Stimulated activated CD4-positive, alpha-beta T cell treated with anti-CD3 and anti-CD28 coated beads, TNF-alpha, amount 100 ng/mL, for 4 hours (primary cell): ENCODE measurements at places on chromosomes 3 and 15.

GRCh38 chr15:51991141-51991540, 19.6 kb upstream of the LEO1 start:
- DNase-seq = no peak

DNA sequence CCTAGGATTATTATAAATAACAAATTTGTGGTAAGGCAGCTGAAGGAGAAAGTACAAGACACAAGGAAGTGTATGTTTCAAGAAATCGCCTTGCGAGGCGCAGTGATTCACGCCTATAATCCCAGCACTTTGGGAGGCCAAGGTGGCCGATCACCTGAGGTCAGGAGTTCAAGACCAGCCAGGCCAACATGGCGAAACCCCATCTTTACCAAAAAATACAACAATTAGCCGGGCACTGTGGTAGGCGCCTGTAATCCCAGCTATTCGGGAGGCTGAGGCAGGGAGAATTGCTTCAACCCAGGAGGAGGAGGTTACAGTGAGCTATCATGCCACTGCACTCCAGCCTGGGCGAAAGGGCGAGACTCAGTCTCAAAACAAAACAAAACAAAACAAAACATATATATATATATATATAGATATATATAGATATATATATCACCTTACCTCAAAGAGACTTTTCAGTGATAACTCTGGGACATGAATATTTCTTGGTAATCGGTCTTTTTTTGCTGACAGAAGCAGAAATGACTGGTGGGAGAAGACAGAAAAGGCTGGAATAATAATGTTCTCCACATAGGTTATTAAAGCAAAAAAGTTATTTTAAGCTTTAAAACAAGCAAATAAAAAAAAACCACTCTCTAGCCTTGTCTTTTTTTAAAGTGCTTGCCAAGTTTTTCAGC, 52.3 kb downstream of the TRANK1 start:
- DNase-seq = no peak

DNA sequence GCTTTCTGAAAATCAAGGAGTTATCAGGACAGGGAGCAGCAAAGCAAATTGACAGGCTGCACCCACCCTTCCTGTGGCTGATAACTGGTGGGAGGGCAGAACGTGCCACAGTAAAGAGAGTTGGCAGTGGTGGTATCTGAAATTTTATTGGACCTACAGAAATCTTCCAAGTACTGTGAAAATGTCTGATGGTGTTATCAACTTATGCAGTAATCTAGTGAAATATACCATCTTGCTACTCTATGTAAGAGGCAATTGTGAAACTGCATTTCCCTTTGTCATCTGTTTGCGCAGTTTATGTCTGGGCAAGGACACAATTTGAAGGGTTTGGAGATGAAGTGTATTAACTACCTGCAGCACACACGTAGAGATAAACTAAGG, 1.5 kb downstream of the PLCL2 start:
- no peak for DNase-seq

- no peak for DNase-seq
These were observed 7.5 kb upstream of the NMD3 start for GRCh38 chr3:161213644-161214043.

DNA sequence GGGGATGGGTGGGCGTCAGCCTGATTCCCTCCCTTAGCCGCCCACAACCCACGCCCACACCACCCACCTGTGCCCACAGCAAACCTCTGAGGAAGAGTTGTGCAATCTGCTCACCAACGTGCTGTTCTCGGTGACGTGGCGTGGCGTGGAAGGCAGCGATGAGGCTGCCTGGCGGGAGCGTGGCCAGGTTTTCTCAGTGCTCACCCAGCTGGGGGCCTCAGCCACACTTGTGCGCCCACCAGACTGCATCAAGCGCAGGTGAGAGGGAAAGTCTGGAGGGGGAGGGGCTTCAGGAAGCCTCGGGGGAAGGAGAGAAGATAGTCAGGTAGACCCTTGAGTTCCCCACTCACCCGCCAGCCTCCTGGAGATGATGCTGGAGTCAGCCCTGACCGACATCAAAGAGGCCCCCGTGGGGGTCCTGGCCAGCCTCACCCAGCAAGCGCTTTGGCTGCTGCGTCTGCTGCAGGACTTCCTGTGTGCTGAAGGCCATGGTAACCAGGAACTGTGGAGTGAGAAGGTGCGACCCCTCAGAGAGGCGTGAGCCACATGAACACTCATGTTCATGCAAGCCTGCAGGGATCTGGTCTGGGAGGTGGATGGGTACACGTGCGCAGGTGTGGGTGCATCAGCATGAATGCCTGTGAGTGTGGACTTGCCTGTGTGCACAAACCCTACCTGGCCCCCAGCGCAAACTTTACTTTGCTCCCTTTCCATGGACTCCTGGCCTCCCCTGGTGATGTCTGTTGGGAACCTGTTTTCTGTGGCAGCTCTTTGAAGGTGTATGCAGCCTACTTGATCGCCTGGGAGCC, 21.7 kb downstream of the NBEAL2 start:
- DNase-seq = no peak

DNA sequence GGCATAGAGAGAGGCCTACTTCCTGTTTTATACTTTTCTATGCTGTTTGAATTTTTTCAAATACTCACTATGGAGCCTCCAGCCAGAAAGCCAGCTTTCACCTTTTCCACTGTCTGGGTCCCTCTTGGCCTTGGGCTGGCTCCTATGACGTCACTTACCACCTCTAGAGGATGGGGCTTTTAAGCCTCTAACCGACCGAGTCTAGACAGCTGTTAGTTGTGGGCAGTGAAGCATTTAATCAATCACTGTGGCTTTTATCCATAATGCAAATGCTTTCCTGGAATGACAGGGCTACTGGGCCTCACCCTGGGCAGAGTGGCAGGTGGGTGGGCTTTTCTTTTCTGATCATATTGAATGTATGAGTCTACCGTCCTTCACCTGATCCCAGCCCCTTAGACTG, 61.9 kb downstream of the LRRK1 start:
- no peak for DNase-seq

- no peak for DNase-seq
These were observed 11.5 kb upstream of the PARP14 start for GRCh38 chr3:122668930-122669730.

DNA sequence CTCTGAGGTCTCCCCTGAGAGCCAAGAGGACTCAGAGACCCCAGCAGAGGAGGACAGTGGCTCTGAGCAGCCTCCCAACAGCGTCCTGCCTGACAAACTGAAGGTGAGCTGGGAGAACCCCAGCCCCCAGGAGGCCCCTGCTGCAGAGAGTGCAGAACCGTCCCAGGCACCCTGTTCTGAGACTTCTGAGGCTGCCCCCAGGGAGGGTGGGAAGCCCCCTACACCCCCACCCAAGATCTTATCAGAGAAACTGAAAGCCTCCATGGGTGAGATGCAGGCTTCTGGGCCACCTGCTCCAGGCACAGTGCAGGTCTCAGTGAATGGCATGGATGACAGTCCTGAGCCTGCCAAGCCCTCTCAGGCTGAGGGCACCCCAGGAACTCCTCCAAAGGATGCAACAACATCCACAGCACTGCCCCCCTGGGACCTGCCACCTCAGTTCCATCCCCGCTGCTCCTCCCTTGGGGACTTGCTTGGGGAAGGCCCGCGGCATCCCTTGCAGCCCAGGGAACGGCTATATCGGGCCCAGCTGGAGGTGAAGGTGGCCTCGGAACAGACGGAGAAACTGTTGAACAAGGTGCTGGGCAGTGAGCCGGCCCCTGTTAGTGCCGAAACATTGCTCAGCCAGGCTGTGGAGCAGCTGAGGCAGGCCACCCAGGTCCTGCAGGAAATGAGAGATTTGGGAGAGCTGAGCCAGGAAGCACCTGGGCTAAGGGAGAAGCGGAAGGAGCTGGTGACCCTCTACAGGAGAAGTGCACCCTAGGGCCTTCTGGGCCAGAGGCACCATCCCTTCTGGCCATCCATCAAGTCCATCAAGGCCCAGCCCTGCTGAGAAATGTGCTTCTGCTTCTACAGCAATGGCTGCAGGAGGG, 23.6 kb downstream of the PLEKHO2 start:
- DNase-seq = no peak

- no peak for DNase-seq
These were observed 66.5 kb downstream of the LRRFIP2 start for GRCh38 chr3:37107846-37108245.

GRCh38 chr15:26628071-26628470, 144.8 kb downstream of the GABRB3 start:
- DNase-seq = no peak

DNA sequence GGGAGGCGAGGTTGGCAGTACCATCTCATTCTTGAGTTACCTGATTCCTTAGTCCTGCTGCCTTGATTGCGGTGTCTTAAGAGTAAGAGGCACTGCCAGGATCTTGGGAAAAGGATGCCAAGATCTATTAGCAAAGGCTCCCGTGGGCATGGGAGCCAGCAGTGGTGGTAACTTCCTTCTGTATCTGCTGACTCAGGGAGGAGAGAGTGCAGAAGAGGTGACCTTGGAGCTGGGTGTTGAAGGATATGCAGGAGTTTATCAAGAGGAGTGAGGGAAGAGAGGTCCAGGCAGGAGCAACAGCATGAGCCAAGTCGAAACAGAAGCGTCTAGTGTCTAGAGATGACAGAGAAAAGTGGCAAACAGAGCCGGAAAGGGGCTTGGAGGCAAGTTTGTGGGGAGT, 4.5 kb downstream of the MESP2 start:
- no peak for DNase-seq

DNA sequence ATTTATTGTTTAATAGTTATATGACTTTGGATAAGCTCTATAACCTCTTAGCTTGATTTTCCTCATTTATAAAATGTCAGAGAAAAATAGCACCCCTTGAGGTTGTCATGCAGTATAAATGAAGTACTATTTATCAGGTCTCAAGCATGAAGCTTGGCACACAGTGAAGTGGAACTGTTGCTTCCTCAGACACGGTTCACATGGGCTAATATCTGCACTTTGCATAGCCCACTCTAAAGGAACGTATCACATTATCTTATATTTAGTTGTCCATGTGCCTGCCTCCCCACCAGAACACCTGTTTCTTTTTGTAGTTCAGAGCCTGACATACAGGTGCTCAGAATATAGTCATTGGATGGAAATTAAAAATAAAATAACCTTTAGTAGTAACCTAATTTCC, 273.7 kb downstream of the SOX2 start:
- no peak for DNase-seq

DNA sequence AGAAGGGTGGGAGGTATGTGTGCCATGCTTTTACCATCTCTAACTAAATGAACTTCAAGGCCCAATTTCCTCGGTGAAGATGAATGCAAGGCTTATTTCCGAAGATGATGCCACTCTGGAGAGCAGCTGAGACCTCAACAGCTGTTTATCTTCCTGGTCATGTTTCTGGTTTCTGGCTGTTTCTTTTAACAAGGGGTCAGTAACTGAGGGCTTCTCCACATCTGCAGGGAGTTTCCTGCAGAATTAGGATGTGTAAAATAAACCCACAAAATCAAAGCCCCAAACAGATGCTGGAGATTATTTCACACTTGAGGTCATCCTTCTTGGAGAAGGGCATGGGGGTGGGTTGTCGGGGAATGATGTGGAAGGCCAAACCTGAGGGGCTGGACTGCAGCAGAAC, 220.3 kb downstream of the THSD4 start:
- no peak for DNase-seq

GRCh38 chr3:46508850-46509591, 11.2 kb downstream of the RTP3 start:
- no peak for DNase-seq

- DNase-seq = no peak
These were observed 78.6 kb downstream of the HERC1 start for GRCh38 chr15:63755162-63755561.

- no peak for DNase-seq
These were observed 546 bp downstream of the TRIM59 start for GRCh38 chr3:160448845-160449635.

GRCh38 chr3:135756106-135756668, 209.3 kb upstream of the PPP2R3A start:
- no peak for DNase-seq

DNA sequence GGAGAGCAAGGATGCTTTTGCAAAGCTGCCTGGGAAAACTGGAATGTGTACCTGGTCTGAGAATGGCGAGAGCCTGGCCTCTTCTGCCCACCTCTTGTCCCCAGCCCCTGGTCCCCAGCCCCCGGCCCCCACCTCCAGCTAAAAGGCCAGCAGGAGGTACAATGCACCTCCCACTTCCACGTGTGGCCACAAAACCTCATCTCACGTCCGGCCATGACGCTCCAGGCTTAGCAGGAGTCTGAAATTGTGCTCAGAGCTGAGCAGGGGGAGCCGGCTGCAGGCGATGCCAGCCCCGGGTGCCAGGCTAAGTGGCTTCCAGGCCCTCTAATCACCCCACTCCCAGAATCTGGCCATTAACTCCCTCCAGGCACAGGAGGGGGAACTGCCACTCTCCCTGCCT, 83.1 kb upstream of the PRR20G start:
- DNase-seq = no peak

DNA sequence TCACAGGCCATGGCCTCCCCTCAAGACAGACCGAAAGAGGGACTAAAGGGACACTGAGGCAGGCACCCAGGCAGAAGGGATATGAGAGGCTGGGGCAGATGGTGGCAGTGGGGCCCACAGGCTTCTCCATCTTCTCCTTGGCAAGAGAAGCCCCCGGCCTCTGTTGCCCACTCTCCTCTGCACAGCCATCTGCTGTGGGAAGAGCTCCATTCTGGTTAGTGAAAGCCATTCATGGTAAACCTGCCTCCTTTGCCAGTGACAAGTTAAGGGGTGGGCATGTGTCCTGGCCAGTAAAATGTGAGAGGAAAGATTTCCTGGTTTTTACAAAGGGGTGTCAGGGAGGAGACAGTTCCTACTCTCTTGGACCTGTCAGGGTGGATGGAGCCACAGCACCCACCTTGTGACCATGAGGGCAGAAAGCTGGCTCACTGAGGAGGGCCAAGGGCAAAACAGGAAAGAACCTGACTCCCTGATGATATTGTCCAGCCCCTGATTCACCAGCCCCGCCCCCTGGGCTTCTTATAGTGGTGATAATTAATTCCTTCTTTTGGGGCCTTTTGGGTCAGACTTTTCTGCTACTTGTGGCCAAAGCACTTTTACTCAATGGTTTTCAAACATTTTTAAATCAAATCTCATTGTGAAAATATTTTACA, 130.4 kb upstream of the SMAD3 start:
- no peak for DNase-seq

DNA sequence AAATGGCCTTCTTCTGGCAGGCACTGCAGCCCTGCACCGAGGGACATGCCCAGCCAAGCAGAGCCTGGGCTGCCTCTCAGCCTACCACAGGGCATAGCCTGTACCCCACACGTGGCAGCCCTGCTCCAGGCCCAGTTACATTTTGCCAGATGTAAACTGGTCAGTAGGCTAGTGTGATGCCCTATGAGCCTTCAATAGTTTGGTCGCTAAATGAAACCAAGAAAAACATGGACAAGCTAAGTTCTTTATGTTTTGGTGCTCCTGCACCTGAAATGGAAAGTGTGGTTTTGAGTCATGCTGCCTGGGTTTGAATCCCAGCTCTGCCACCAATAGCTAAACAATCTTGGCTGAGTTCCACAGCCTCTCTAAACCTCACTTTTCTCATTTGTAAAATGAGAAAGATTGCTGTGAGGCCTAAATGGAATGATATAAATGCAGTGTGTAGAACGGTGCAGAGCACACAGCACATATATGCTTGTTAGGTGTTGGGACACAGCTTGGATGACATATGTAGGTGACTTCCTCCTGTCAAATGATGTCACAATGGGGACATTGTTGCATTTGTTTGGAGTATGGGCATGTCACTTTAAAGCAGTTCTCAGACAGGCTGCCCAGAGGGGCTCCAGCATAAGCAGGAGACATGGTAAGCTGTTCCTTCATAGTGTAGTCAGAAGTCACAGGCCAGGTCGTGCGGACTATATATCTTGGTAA, 57.4 kb downstream of the ZBTB38 start:
- no peak for DNase-seq

GRCh38 chr3:165837058-165837525, at the start of gene BCHE:
BCHE (minus strand) TSS chr3:165837423; CDS start chr3:165831033, 6,390 bp downstream.
- no peak for DNase-seq
